Muscle of back (tissue), 13 donors: ENCODE measurements at places on chromosomes 1 and 21.

GRCh38 chr1:197062692-197063091 lies 4.4 kb downstream of the F13B start:
- DNase-seq = no peak

- DNase-seq = no peak
These were observed 67.0 kb downstream of the PIK3R3 start for GRCh38 chr1:46065405-46065804.

DNA sequence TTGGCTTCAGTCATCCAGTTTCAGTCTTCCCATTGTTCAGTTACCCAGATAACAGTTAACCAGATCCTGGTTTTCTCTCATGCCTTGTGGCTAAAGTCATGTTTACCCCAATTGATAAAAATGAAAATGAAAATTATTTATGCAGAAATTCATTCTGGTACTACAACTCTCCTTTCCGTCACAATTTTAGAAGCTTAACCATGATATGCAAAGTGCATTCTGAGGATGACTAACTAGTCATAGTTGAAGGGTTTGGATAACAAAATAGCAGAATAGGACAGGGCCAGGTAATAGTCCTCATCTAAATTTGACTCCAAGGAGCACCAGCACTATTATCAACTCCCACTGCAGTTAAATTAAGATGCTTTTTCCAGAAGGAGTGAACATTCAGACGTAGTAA lies 94.7 kb downstream of the NTMT2 start:
- DNase-seq = no peak

DNA sequence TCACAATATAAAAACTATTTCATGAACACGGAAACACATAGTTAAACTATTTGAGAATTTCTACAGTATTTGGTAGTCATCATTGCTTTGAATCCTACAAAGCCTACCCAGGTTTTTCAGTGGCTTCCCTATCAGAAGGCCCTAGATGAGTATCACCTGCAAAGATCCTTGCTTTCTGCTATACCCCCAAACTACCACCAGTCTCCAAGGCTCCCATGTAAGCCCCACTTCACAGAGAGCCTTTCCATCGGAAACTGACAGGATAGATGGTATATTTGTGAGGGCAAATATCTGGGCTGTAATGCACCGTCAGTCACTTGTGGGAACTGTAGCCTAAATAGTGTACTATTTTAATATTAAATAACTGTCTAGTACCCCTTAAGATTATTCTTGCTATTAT lies 674.3 kb downstream of the BRINP3 start:
- DNase-seq = no peak

GRCh38 chr1:14413819-14414490 lies 184.5 kb upstream of the KAZN start:
- DNase-seq = peak; percentile 33

DNA sequence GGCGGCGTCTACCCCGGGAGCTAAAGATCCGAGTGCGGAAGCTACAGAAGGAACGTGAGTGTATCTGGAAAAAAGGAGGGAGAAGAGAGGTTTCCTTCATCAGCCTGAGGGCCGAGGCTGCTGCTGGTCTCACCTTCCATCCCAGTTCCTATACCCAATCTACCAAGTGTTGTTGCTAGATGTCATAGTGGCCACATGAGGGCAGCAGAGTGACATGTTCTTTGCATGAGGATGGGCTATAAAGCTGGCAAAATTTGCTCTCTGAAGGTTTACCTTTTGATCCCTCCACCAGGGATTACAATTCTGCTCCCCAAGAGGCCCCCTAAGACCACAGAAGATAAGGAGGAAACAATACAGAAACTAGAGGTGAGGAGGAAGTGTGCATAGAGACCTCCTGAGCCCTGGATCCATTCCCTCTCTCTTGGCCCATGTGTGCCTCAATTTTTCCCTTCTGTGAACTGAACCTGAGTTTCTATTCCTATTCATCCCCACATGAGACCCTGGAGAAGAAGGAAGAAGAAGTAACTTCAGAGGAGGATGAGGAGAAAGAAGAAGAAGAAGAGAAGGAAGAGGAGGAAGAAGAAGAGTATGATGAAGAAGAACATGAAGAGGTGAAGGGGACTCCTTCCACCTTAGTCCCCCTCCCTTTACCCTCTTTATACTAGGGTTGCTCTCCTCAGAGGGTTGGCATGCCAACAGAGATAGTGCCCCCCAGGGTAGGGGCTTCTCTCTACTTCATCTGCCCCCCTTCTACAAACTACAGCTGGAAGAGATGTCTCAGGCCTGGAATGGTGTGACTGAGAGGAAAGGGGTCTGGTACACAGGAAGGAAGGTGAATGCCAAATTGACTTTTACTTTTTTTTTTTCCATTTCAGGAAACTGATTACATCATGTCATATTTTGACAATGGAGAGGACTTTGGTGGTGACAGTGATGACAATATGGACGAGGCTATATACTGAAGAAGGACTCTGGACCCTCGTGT lies 13.3 kb downstream of the POLR3GL start:
- peak; percentile 92 for DNase-seq

- DNase-seq = no peak
These were observed 207.1 kb downstream of the SLC35F3 start for GRCh38 chr1:234111458-234112142.
